Activated CD4-positive, alpha-beta T cell treated with anti-CD3 and anti-CD28 coated beads for 4 hours (primary cell): ENCODE measurements at places on chromosomes 16 and 17.
A peak's percentile ranks its signal among the peaks of the same experiment; 100 is the strongest.

DNA sequence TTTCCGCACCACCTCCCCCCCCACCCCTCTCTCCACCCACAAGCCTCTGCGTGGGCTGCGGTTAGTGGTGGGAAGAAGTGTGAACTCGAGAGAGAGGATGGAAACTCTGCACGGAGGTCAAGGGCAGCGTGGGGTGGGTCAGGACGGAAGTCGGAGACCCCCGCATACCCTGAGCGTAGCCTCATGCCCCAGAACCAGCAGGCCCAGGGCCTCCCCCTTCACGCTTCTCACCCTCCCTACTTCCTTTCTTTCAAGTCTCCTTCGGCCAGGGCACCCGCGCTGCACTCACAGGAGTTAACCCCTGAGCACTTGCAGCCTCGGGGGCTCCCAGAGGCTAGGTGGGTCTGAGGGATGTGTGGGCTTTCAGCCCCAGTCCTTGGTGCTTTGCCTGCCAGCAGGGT, 9.2 kb downstream of the TBKBP1 start:
- peak; percentile 68 for DNase-seq

DNA sequence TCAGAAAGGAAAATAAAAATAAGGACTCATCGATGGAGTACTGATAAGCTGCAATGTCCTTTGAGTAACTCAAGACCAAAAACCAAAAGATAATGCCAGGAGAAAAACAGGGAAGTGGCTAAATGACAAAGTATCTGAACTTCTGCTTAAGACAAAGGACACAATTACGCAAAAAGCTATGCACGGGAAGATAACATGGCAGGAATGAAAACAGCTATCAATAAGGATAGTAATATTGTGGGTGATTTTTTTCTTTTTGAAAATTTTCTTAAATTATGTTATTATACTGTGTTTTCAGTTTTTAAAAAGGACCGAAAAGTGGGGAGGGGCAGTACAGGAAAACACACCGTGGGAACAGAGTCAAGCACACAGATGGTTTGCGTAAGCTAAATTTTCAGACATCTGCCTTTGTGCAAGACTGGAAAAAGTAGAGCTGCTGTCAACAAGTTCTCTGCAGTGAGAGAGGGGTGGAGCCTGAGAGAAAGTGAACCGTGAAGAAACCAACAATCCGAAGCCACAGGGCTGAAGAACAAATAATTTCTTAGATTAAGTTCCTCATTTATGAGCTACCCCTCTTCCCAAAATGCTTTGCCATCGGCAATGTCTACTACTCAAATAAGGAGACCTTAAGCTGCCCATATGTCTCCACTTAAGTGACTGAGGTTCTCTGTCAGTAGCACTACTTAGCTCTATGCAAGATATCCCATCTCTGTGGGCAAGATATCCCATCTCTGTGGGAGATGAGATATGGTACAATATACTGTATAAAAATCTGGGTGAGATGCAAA, 99.9 kb upstream of the CORO6 start:
- DNase-seq: peak; percentile 26

GRCh38 chr17:2776589-2777241, 19.5 kb upstream of the RAP1GAP2 start:
- DNase-seq: no peak

GRCh38 chr16:78704416-78704815, 605.0 kb downstream of the WWOX start:
- DNase-seq: no peak

DNA sequence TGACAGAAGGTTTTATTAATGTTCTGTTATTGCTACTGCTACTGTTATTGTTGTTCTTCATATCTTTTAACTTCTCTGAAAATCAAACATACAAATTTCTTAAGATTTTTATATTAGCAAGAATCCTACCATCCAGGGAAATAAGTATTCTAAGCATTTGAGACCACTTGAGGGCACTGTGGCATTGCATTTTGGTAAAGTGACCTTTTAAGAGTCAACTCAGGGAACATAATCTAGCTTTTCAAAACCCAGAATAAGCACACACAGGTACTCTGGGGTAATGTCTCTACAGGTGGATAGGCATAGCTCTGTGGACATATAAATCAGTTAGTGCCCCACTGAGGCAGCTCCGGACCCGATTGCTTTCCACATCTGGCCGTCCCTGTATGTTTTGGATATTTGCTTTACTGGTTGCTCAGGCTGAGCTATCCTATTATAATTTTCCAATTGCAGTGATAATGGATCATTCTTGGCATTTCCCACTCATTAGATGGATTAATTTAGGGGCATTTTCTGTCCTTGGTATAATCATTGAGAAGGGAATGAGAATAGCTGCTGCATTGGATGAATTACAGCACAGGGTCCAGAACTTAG, 1425.1 kb upstream of the CDH8 start:
- DNase-seq: no peak

DNA sequence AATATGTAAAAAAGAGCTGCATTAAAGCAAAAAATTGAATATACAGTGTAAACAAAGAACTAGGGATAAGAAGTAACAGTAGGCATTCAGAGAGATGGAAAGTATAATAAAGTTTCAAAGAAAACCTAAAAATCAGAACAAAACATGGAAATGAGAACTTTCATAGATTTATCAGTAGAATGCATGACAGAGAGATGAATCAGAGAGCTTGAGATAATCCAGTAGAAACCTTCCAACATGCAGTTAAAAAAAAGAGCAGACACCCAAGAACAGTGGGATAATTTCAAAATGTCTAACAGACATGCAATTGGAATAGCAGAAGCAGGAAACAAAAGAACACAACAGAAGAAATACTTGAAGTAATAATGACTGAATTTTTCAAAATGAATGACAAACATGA, 1384.2 kb downstream of the CDH11 start:
- DNase-seq: no peak

DNA sequence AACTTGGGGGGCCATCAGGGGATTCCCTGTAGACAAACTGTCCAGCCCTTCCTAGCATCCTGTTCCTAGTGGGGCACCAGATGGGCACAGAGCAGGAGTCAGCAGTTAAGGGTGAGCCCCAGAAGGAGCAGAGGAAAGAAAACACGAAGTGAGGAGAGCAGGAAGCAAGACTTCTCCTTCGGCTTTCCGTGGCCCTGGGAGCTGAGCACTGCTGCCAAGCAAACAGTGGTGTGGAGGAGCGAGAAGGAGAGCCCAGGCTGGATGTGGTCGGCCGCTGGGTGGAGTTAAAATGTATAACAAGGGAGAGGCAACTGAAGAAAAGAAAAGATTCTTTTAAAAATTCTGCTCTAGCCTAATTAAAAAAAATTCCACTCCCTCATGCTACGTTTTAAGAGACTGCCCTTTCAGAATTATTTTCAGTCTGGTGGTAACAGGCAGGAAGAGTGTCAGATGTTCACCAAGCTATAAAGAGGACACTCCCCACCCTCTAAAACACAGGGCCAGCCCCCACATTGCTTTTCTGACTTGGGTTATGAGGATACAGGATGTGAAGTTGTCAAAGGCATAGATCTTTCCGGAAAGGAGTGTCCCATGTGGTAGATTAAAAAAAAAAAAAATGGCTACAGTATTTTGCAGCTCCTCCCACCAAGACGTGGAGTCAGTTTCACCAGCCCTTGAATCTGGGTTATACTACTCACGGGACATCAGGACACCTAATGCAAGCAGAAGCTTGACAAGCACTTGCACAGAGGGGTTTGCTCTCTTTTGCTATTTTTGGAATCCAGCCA, 74.9 kb upstream of the ZFHX3 start:
- DNase-seq: no peak

DNA sequence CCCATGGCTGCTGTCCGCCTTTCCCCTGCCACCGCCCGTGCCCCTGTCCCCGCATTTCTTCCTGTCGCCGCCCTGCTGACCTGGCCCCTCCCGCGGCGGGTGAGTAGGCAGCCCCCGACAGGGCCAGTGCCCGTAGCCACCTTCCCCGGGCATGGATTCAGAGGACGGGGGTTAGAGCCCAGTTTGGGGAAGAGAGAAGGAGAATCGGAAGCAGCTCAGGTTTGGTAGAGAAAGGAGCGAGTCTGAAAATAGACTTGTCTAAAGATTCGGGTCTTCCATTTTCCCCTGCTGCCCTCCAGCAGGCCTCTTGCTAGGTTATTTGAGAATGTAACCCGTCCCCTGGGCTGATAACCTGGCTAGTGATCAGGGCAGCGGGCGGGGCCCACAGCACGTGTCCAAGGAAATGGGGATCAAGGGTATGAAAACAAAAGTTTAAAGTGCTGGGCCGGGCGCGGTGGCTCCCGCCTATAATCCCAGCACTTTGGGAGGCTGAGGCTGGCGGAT, 7.9 kb upstream of the CLDN9 start:
- DNase-seq: no peak

GRCh38 chr16:86316967-86317812, 193.1 kb upstream of the FOXF1 start:
- no peak for DNase-seq

GRCh38 chr17:15350777-15351477, 9.5 kb upstream of the TEKT3 start:
- DNase-seq: no peak

- no peak for DNase-seq
Measured at GRCh38 chr17:12302711-12303110, 282.0 kb downstream of the MAP2K4 start.

DNA sequence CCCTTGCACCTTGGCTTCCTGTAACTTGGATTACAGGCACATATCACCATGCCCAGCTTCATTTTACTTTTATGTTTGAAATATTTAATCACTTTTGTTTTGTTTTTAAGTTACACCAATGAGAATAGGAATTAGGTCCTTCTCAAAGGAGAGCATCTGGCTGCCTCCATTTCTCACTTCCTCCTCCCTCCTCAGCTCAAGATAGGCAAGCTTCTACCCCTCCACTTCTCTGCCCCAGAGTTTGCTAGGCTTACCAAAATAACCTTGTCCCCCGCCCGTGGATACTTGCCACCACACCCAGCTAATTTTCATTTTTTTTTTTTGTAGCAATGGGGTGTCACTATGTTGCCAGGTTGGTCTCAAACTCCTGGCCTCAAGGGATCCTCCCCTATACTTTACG, 17.9 kb downstream of the GABARAPL2 start:
- no peak for DNase-seq

DNA sequence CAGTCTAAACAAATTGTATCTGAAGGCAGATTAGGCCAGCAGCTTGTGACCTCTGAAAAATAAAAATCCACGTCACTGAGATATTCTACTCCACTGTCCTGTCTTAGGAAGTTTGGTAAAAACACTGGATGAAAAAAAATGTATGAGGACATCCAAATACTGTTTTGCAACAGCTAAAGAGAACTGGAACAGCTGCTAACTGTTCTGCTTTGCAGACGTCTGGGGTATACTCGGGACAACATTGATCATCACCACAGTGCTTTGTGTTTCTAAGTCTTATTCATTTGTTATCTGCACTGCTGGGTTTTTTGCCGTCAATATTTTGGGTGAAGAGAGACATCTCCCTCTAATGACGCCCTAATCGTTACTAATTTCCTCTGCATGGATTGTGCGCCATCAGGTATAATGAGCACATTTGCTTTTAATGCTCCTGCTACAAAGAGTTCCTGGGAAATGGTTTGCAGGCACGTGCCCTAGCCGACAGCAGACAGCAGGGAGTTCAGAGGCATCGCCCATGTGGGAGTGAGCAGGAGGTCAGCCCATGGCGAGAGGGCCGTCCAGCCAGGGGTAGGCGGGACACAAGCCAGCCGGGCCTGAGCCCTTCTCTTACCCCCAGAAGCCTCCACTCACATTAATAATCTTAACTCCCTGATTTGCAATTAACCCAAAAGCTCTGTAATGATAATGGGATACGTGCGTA, 87.0 kb downstream of the CBLN1 start:
- DNase-seq: no peak

DNA sequence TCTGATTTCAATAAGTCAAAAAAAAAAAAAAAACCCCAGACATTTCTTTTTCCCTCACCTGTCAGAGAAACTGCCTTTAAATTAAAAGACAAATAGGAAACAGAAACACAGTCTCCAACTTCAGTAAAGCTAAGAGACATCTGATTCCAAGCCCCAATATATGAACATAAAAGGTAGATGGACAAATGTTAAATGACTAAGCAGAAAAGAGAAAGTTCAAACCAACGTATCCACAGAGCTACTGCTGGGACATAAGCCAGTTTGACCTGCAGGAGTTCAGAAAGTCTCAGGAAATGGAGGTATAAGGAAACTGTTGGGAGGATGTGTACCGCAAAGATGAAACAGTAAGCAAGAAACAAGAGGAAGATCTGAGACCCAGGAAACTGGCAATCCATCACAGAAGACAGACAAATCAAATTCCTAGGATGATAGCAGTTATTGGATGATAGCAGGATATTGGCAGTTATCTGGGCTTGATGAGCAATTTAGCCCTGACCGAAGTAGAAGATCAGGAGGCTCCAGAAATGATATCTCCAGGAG, 135.0 kb downstream of the BRIP1 start:
- no peak for DNase-seq

DNA sequence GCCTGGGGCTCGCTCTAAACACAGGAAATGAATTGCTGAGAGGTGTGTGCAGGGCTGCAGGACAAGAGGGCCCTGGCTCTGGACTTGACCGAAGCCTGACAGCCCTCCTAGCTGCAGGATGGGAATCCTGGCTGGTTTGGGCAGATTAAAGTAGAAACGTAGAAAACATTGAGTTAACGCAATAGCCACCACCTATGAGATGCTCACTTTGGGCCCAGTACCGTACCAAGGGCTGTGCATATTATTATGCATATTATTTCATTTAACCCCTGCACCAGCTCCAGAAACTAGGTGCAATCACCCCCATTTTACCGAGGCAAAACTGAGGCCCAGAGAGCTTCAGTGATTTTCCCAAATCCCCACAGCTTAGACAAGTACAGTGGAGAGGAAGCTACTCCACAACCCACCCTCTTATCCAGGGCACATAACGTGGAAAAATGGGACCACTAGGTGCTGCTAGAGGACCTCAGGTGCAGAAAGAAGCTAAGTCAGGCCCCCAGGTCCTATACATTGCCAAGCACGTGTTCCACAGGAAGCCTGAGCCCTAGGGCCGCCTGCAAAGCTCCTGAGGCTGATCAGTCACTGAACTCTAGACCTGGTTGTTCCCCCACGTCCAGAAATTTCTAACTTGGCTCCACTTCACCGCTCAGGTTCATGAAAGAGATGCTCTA, 79.2 kb downstream of the MYH11 start:
- no peak for DNase-seq

DNA sequence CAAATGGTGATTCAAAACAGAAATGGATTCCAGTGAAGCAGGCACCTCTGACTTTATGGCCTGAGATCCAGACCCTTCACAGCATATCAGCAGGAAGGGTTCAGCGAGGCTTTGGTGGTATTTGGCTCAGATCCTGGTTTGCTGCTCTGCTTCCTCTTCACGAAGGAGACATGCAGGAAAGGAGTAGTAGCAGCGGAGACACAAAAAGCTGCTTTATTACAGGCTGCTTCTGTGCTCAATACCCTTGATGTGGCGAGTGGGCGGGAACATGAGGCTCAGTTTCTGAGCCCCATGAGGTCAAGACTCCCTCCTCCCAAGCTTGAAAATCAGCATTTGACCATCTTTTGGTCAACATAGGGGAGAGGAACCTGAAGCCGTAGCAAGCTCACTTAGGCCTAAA, 213.3 kb upstream of the AXIN2 start:
- DNase-seq: no peak
